EH (cell line): ENCODE measurements at places on chromosomes 13 and 19.

DNA sequence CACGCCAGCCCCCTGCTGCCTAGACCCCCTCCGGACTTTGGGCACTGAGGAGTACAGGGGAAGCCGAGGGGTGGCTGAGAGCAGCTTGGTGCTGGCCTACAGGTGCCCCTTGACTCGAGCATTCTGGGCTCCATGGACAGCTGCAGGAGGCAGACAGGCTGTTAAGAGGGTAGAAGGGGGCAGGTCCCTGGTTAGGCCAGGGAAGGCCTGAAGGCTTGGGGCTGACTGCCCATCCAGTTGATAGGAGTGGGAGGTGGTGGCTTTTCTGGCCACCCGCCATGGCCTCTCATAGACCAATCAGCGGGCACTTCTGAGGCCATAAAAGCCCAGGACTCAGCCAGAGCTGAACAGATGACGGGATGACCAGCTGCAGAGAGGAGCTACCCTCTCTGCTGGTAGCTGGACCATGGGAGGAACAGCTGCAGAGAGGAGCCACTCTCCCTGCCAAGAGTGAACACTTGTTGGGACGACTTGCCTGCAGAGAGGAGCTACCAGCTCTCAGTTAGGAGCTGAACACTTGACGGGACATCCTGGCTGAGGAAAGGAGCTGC lies 10.7 kb upstream of the SUPT20H start:
- DNase-seq: no peak

DNA sequence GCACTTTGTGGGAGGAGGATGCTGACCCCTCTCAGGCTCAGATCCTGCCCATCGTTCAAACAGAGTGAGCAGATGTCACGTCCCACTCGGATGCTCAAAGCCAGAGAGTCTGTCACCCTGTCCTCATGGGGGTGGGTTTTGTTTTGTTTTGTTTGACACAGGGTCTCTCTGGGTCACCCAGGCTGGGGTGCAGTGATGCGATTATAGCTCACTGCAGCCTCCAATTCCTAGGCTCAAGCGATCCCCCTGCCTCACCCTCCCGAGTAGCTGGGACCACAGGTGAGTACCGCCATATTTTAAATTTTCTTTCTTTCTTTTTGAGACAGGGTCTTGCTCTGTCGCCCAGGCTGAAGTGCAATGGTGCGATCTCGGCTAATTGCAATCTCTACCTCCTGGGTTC lies 4.0 kb downstream of the ADGRE2 start:
- no peak for DNase-seq

- DNase-seq: peak; percentile 5
Observed at GRCh38 chr19:371501-372168, 27.0 kb upstream of the MIER2 start.

- no peak for DNase-seq
Observed at GRCh38 chr19:17648786-17649185, 39.4 kb downstream of the UNC13A start.

DNA sequence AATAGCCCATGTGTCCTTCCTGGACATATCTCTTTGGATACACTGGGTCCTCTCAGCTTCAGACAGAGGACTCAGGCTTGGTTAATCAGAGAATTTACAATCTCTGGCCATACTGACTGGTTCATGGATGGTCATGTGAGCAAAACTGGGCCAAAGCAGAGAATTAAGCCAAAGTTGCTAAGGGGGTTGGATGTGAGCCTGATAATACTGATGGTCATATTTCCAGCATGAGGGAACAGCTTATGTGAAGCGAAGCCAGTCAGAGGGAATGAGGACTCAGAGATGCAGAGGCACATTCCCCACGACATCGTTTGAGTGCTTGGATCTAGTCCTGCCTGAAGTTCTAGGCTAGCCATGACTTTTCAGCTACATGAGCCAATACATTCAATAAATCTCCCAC lies 22.0 kb upstream of the LRRC4B start:
- DNase-seq: no peak

DNA sequence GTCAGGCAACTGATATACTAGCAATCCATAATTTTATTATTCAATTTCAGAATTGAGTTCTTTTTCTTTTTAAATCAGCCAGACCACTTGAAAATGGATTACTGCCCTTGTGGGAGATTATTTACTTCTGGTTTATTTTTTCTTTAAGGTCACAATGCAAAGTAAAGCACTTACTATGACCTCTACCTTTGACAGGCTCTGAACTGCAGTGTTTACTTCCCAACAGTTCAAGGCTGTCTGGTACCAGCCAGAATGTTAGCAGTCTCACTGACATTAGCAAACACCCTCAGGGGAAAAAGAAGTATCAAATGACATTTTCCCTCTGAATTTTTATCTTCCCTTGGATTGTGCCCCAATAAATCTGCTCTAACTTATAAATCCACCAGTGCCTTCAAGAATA lies 57.5 kb downstream of the RAP2A start:
- no peak for DNase-seq

- DNase-seq: peak; percentile 99
Observed at GRCh38 chr13:23500849-23501248, 67.3 kb upstream of the SACS start.

DNA sequence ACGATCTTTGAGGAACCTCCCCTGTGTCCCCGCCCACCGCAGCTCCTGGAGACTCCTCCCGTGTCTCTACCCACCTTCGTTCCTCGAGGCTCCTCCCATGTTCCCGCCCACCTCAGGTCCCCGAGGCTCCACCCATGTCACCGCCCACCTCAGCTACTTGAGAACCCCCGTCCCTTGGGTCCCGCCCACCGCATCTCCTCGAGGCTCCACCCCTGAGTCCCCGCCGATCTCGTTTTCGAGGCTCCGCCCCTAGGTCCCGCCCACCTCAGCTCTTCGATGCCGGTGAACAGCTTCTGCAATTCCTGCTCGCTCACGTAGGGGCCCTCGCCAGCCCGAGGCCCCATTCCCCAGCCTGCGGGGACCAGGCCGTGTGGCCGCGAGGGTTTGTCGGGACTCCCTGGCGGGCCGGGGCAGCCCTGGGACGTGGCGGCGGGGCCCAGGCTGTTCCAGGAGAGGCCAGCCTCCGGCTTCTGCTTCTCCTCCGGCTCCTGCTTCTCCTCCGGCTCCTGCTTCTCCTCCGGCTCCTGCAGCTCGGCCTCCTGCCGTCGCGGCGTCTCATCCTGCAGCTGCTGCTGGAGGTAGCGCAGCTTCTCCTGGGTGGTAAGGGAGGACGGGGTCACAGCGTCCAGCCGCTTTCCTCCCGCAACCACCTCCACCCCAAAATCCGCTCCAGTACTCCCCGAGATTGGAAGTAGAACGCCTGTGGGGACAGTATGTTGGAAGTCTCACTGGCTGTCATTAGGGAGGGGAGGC lies 16.7 kb downstream of the TSKS start:
- peak; percentile 31 for DNase-seq

GRCh38 chr19:15448044-15448777 lies 1.5 kb downstream of the WIZ start:
- DNase-seq: no peak

DNA sequence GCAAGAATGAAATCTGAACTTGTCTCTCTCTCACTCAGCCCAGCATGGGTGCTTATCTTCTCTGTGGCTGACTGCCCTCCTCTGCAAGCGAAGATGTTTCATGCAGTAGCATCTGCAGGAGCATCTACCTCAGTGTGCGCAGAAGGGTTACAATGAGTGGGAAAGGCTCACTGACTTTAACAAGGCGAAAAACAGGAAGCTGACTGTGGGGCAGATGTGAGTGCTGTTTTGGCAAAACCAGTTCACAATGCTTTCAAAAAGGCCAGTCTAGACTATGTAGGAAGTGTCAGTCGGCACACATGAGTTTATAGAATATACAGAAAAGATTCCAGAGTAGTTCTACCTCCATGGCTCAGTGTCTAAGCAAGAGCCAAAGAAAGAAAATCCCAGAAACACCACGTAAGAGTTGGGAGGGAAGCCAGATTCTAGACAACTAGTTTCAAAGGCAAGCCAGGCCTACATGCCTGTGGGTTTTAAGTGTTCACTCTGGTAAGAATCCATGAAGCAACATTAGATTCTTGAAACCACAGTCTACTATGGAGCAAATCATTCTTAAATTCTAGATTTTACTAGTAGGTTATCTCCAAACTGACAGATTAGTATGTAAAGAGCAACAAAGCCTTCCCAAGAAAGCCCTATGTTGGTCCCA lies 124.5 kb downstream of the ABCC4 start:
- no peak for DNase-seq

DNA sequence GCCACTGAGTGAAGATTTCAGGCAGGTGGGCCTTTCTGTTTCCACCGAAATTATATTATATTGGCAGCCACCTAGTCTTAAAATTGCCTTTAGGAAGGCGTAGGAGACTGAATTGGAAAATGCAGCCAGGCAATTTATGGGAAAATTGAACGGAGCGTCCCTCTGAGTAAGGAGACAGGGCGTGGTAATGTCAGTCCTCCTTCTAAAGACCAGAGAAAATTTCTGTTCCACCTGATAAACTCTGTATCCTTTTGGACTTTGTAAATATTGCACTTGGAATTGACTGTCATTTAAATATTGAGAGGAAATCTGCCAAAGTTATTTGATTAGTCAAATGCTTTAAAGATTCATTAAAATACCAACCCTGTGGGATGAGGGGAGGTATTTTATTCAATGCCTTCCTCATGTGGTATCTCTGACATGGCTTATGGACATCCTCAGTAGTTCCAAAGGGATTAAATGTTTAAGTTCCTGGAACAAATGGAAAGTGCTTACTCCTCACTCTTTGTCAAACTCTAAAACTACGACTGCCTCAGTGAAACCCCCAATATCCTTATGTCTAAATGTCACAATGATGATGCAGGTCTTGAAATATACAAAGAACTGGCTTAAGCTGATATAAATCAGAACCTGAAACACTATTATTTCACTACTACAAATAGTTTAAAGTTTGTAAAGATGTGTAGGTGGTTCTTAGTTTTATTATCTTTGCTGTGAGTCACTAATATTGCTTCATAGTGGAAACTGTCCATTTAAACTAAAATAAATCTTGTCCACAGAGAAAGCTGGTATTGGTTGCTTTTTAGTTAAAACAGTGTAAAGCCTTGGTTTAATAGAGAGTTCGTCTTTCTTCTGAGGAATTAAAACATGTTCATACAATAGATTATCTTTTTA lies 203.2 kb downstream of the FGF14 start:
- no peak for DNase-seq

DNA sequence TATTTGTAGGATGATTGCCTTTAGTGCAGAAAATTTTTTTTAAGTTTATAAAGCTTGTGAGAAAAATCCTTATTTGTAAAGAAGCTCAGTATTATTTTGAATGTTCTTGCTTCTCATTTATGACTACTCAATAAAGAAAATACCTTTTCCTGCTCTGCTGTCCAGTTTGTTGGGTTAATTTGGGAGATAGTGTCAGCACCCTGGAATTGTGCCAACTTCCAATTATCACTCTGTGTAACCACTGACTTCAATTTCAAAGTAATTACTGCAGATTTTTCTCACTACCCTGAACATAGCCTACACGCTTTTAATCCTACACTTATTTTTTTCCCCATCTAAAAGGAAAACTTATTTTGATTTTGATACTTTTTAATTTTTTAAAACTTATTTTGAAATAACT lies 93.1 kb downstream of the GGACT start:
- no peak for DNase-seq

DNA sequence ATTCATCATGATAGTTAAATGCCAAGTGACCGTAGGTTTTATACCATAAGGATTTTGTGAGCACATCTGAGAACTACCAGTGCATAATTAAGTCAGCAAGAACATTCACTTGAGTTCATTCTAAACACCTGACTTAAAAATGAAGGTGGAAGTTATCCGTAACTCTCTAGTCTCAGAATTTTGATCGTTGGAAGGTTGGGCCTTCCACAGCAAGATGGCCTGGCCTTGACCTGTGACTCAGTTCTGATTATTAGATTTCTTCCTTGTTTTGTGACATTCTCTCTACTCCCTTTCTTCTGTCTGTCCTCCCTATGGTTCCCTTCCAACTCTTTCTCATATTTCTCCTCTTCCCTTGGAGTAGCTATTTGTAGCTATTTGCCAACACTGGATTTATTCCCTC lies 20.0 kb upstream of the WDFY2 start:
- DNase-seq: no peak

DNA sequence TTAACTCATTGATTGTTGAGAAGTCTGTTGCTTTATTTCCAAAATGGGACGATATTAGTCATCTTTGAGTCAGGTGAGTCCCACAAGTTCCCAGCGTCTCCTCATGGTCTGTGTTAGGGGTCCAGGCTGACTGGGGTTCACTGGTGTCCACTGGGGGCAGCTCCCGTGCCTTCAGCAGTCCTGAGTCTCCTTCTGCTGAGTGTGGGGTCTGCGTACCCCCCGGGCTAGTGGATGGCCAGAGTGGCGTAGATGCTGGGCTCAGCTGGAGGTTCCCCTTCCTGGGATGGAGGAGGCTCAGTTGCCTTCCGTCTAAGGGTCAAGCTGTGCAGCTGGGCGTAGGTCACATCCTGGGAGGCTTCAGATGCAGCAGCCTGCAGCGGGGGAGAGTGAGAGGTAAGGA lies 5.9 kb downstream of the LILRB3 start:
- no peak for DNase-seq

GRCh38 chr19:17376935-17377600 lies at the start of gene PLVAP:
PLVAP (minus strand) TSS chr19:17377342; CDS start chr19:17377288, 54 bp downstream.
- no peak for DNase-seq

DNA sequence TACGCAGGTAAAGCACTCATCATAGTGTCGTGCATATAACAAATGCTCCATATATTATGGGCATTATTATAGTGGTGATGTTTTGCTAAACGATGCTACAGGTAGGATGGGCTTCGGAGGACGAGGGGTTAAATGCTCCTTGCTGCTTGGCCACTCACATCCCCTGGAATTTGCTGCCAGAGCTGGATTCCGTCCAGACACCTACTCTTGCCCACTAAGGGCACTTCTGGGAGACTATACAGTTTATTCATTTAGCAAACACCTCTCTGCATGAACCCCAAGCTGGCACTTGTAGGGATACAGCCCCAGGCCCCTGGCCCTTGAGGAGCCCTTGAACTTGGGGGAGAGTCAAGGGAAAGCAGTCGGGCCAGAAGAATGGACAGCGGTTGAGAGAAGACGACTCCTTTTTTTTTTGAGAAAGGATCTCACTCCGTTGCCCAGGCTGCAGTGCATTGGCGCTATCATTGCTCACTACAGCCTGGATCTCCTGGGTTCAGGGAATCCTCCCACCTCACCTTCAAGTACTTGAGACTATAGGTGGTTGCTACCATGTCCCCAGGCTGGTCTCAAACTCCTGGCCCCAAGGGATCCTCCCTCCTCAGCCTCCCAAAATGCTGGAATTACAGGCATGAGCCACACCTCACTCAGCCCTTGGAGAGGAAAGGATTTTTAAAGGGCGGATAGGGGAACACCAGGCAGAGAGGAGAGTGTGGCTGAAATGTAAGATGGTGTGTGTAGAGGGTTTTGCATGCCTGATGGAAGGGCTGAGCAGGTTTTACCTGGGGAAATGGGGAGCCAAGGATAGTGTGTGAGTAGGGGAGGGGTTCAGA lies 1.1 kb upstream of the MRPL34 start:
- DNase-seq: no peak
